ENCODE measurements at places on chromosomes 7 and 10.

DNA sequence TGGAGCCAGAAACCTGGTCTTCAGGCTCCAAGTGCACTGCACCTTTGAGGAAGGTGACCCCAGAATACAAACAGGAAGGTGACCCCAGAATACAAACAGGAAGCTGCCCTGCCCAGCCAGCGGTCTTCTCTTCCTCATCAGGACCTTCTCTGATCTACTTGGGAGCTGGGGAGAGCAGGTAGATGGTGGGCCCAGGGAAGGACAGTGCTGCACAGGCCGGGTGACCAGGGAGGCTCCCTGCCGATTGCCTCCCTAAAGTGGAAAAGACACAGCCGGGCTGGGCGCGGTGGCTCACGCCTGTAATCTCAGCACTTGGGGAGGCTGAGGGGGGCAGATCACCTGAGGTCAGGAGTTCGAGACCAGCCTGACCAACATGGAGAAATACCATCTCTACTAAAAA lies 151.8 kb upstream of the CHST15 start:
- no peak for DNase-seq

GRCh38 chr10:69651362-69651761 lies 21.3 kb downstream of the FAM241B start:
- no peak for DNase-seq

- no peak for DNase-seq
Measured at GRCh38 chr7:116805100-116805544, 57.3 kb upstream of the CAPZA2 start.

- peak; percentile 50 for DNase-seq
Measured at GRCh38 chr7:13990319-13990983, 985 bp upstream of the ETV1 start.

GRCh38 chr10:71842422-71842821 lies 8.6 kb downstream of the PSAP start:
- no peak for DNase-seq

DNA sequence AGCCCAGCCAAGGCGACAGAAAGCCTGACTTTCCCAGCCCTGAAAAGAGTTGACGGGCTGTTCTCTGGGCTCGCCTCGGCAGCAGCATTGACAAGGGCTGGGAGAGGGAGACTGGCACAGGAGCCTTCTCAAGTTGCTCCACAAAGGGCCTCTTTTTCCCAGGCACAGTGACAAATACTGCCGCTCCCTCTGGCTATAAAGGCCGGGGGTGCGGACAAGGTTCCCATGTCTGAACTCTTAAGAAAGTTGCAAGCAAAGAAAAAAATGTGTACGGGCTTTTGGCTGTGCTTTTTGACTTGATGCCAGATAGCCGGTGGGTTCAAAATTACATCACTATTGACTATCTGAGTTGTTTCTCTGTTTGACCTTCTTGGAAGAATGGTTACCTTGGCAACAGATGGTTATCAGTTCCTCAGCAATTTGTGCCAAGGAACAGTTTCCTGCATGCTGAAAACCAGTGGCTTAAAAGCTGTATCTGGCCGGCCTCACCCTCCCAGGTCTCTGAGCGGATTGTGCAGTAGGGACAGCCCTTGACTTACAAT lies 115.9 kb upstream of the EEPD1 start:
- DNase-seq: peak; percentile 65

DNA sequence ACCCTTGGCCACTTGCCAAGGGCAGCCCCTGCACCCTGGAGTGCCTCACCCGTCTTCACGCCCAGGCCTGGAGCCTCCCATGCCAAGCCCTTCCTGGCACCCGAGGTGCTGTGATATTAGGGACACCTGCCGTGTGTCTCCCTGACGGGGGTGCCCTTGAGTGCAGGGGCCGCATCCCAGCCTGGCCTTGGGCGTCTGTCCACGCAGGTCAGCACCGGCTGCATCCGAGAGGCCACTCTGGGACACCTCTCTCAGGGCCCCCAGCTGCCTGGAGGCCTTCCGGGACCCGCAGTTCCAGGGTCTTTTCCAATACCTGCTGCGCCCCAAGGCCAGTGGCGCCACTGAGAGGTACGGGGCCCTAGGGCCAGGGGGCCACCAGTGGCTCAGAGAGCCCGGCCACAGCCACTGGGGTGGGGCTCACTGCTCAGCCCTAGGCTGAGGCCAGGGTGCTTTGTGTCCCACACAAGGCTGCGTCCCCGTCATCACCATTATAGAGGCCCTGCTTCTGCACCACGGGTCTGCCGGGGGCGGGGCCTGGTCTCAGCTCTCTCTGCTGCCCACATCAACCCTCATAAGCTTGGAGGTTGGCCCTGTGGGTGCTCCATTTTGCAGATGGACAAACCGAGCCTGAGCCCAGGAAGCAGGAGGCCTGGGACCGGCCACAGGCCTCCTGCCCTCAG lies 12.7 kb downstream of the AP5Z1 start:
- no peak for DNase-seq

DNA sequence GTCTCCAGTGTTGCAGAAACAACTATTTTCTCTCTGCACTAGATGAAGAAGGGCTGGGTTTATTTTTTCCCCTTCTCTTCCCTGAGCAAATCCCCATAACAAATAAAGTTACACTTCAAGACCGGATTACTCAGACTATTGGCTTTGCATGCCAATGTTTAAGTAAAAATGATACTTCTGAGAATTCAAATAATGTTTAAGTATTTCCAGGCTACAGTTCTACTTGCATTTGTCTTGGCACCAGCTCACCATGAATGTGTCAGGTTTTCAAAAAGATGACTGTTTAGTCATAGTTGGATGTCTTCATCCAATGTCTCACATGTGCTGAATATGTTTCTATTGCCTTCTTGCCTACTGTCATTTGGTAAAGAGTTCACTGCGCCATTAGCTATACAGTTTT lies 912.6 kb downstream of the GATA3 start:
- no peak for DNase-seq

DNA sequence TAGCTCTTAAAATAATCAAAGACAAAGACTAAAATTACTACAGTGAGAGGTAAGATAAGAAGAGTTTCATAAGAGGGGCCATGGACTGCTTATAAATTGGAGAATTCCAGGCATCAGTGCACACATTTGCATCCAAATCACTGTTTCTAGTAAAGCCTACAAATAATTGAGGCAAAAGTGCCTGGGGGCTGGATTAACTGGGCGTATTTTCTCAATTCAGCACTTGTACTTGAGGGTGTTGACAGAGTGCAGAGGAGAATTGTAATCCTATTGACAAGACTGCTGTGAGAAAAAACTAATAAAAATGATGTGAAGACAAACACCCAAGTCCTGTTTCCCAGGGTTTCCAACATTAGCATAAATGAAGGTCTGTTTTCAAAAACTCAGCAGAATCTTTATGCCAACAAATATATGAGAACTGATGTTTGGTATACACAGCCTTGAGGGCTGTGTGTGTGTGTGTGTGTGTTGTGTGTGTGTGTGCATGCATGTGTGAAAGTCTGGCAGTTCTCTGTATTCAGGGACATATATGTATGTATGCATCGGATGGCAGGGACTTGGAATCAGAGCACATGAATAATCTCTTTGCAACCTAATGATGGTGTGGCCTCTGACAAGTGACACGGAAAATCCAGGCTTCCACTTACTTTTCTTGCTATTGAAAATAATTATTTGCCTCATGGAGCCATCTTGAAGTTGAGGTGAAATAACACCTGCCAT lies 182.1 kb upstream of the CDC14C start:
- DNase-seq: no peak

GRCh38 chr10:110387983-110388686 lies 83.4 kb upstream of the SMNDC1 start:
- DNase-seq: no peak
